ENCODE measurements at places on chromosomes 11 and 22. TPM values are rescaled to one million over a fixed set of nuclear protein-coding genes. Genes with fewer than 3 reads are reported as not detected.

The ENTHD1 gene
- not detected for total RNA-seq

The OSBP2 gene
- total RNA-seq = 6.8 TPM

The PARVG gene
- 0.18 TPM for total RNA-seq

The MRGPRF gene
- 4.7 TPM for total RNA-seq

The NRXN2 gene
- 0.46 TPM for total RNA-seq

The C11orf97 gene
- total RNA-seq = not detected

The TRPC6 gene
- total RNA-seq = 5.1 TPM

The SPI1 gene
- total RNA-seq = not detected

The CALCB gene
- not detected for total RNA-seq

The PGGHG gene
- total RNA-seq = 186 TPM

Measured in endodermal cell (in vitro differentiated cells).